Activated T-cell treated with anti-CD3 and anti-CD28 coated beads for 24 hours (primary cell): ENCODE measurements at places on chromosomes 4 and X.

- DNase-seq = no peak
Measured at GRCh38 chr4:186543206-186543605, 12.2 kb downstream of the MTNR1A start.

DNA sequence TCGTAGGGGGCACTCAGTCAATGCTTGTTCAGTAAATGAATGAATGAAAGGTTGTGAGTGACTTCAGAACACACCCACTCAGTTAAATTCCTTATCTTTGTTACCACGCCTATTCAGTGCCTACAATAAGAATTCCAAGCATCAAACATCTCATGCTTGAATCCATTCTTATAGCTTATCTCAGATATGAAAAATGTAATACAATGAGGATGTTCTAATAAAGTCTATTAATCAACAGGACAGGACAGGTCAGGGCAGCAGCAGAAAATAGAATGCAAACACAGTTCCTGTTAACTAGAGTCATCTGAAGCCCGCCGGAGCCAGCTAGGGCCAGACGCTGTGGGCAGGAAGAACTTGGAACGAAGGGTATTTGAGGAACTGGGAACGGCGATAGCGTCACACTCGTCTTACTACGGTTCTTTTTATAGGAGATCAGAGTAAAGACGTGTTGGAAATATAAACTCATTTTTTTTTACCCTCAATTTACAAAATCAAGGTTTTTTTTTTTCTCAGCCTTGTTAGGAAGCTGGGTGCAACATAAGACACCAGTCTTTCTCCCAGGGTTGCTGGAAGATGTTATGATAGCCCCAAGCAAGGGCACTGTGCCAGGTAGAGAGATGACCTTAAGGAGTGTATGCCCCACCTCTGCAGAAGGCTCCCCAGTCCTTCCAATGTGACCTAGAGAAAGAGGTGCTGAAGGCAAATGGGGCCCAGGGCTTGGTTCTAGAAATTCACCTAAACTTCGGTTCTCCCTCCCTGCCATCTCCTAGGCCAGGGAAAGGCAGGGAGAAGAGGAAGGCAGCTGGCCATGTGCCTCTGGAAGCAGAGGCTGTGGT lies 48.3 kb downstream of the SEL1L3 start:
- no peak for DNase-seq

- no peak for DNase-seq
Measured at GRCh38 chr4:65467068-65467680, 203.1 kb downstream of the EPHA5 start.

- DNase-seq = no peak
Measured at GRCh38 chrX:110082161-110082560, 79.2 kb downstream of the TMEM164 start.

DNA sequence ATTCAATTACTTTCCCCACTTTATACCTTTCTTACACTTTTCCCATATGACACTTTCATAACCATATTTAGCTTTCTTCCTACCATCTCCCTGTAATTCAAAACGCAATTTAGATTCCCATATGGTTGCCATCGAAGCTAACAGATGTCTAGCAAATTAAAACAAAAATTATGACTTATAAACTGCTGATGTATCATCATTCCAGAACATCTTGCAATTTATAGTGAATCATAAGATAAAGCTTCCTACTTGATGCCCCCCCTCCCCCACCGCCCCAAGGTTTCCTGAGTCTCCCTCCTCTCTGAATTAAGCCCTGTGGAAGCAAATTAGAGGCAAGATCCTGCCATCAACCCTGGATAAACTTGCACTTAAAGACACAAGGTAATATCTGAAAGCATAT lies 5.4 kb downstream of the TSPAN5 start:
- DNase-seq = no peak

DNA sequence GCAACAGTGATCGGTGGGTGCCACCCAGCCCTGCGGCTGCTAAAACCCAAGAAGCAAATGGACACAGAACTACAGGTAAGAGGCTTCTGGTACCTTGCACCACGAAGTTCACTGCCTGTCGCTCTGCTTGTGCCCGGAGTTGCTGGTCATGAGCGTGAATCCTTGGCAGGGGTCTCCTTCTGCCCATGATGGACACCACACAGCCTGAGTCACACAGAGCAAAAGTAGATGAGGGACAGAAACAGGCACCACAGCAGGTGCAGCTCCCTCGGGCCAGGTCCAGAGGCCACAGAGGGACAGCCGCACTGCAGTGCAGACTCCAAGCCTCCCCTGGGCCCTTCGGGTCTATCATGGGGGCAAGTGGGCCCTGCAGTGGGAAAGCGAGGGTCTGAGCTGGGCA lies 22.4 kb downstream of the NAT8L start:
- DNase-seq = no peak

- DNase-seq = no peak
Measured at GRCh38 chr4:122889726-122890125, 32.7 kb downstream of the NUDT6 start.
